OCI-LY7 (cell line): ENCODE measurements at places on chromosomes 3 and 15. TPM values are rescaled to one million over a fixed set of nuclear protein-coding genes. Genes with fewer than 3 reads are reported as not detected.

DNA sequence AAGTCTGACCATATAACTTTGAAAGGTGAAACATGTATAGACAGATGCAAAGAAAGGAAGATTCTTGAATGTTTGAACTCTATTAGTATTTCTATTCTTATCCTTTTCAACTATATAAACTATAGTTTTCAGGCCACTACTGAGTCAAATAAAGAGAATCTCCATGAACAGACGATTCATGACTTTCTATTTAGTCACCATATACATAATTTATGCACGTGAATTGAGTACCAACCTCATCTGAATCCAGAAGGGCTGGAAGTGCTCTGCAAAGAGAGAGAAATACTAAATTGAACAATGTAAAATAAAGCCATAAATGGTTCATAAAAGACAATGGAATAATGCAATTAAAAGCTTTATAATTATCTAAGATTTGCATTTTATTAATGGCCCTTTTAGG, 9.5 kb upstream of the VPS39 start:
- no peak for DNase-seq

TM4SF18 gene
- not detected in 2 replicates for total RNA-seq

GOLGA8T gene
- total RNA-seq, result not detected in 2 replicates

DNA sequence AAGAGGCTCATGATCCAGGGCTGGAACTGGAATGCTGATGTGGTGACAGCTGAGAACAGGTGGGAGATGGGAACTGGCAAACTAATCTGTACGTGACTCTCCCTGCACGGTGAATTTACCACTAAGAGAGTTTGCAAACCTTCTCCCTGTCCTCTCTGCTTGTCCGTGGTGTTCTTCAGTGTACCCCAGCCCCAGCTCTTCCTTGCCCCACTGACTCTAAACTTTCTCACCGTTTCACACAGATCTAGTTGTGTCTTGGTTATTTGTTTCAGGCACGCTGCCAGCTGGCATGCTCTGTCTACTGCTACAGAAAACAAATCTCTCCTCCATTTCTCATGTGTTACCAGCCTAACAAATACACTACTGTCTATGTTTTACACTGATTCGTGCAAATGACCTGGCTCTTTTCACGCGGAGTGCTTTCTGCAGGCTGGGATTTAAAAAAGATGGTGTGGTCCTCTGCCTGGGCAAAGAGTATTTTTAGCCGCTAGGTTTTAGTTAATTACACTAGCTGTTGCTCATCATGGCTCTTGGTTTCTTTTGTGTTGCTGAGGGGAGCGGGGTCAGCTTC, 192.7 kb upstream of the LRIG1 start:
- no peak for DNase-seq

EFHB gene
- total RNA-seq, result 0.86 TPM in 1 of 2 replicates, not detected in the other

GCSAM gene
- 195 and 247 TPM in 2 replicates for total RNA-seq

GRCh38 chr3:196406811-196407470, 25.3 kb downstream of the UBXN7 start:
- DNase-seq, result no peak

TRPM1 gene
- total RNA-seq, result not detected in 2 replicates

CYP1A2 gene
- total RNA-seq, result not detected in 2 replicates

KLHL40 gene
- total RNA-seq, result not detected in 2 replicates

DNA sequence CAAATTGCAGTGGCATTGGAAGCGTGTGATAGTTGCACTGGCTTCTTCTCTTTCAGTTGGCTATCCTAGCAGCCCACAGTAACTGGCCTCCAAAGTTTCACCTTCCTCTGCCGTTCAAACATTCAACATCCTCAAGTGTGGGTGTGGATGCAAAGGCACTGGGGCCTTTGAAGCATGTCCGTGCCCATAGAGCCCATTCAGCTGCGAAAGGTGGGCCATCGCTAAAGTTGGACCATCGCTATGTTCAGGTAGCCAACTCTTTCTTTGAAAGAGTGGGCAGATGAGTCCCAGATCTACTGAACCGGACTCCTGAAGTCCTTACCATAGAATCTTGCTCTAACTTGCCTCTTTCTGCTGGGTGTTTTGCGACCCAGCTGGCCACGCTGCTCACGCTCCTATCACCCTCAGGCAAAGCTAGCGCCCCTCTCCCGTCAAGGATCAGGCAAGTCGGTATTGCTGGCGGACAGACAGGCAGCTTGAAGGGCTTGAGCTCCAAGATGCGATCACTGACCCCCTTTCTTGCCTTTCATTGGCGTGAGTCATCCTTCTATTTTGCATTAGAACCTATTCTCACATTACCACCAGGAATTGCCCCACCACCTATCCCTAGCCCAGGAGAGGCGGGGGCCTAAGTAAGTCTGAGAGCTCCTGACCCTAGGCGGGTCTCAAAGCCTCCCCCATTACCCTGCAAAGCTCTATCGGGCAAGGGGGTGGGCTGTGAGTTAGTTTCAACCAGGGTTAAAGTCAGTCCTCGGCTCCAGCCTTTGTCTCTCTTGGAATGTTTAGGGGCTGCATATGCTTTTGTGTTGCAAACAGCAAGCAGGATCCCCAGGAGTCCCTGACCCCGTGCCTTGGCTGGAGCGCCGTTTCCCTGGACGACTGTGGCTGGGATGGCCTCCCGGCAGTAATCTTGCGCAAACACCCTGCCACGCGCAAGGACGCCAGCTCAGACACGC, 28.7 kb downstream of the ZIC4 start:
- no peak for DNase-seq
